ENCODE measurements at places on chromosomes 3 and 15.

- DNase-seq = peak; percentile 43
Measured at GRCh38 chr15:52331490-52332240, 36.1 kb upstream of the MYO5C start.

- DNase-seq = peak; percentile 68
Measured at GRCh38 chr3:187744169-187745151, 808 bp downstream of the BCL6 start.

DNA sequence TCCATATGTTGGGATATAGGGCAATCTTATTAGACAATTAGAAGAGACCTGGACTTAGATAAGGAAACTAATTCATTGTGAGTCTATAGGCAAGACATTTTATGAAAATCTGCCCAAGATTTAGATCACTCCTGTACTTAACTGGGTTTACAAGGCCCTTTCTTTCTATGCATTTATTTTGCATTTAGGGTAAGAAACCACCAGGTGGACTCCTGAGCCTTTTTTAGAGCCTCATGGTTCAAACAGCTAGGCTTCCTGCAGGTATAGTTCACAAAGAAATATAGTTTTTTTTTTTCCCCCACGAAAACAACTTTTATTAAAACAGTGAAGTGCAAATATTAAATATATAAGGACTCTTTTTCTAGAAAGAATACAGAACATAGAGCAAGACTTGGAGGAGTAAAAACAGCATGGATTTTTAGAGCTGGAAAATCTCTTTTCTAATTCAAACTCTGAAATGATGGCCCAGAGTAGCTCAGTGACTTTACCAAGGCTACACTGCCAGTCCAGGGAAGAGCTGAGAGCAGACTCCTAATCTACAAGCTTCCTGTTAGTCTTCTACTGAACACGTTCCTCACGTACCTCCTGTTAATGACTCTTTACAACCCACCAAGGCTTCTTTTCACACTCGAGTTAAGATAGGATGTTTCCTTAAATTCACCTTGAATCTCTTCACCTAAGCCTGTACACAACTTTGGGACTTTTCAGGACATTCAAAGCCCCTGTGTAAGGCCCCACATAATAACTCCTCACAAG lies 400.9 kb upstream of the ATP11B start:
- DNase-seq = no peak

GRCh38 chr3:112470788-112471187 lies 28.5 kb downstream of the BTLA start:
- no peak for DNase-seq

- no peak for DNase-seq
Measured at GRCh38 chr3:53513556-53514190, 19.3 kb downstream of the CACNA1D start.

DNA sequence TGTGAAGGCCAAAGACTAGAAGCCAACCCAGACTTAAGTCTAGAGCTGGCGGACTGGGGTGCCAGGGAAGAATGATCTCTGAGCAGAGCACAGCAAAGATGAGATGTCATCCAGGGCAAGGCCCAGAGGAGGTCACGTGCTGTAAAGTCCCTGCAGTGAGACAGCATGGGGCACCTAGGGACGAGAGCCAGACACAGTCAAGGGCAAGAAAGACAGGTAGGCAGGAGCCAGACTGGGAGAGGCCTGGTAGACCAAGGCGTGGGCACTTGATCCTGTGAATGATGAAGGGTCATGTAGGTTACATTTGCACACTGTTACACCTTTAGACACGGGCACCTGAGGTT lies 379.7 kb upstream of the PROK2 start:
- DNase-seq = no peak

DNA sequence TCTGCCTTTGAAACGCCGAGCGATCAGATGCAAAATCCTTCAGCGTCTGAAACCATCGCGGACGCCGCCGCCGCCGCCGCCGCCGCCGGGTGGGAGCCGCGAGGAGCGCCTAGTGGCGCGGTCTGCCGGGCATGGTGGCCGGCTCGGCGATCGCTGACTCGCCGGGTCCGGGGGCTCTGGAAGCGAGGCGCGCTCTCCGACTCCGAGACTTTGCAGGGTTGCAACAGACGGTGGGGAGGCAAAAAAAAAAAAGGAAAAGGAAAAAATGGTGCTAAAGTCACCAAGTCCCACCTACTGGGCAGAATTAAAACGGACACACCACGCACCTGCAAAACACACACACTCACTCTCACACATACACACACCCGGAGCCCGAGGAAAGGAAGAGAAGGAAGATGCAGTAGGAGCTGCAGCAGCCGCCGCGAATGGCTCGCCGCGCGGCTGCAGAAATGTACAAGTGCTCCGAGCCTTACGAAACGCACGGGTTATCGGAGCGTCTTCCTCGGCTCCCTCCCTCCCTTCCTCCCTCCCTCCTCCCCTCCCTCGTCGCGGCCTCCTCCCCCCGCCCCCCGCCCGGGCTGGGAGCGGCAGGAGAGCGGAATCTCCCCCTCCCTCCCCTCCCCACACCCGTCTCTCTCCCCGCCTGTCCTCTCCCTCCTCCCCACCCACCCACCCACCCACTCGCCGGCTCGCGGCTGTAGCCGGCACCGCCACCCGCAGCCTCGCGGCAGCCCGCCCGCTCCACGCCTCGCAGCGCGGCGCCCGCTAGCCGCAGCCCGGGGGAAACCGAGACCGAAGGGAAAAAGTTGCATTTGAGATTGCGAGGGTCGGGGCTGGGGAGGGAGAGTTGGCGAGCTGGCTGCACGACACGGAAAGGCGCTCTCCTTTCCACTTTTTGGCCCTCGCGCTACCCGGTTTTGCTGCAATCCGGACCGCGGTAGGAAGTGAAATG lies at the start of gene NTRK3:
TSS of gene NTRK3 (minus strand) at position 461 of the 952 bp plus-strand sequence. CDS start 586 bp downstream, outside the sequence.
- no peak for DNase-seq

DNA sequence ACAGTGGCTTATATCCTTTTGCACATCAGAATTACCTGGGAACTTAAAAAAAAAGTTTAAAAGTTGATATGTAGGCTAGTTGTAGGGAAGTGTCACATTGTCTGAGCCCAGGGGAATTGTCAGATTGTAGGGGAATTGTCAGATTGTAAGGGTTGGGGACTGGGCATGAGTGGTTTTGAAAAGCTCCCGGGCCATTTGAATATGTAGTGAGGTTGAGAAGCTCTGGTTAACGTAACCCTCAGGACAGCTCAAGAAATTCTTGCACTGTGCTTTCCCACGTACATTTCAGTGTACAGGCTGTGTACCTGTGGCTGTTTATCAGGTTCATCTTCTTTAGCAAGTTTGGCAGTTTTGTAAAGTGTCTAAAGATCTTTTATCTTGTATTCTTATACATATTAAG lies 107.0 kb downstream of the FNDC3B start:
- DNase-seq = no peak

DNA sequence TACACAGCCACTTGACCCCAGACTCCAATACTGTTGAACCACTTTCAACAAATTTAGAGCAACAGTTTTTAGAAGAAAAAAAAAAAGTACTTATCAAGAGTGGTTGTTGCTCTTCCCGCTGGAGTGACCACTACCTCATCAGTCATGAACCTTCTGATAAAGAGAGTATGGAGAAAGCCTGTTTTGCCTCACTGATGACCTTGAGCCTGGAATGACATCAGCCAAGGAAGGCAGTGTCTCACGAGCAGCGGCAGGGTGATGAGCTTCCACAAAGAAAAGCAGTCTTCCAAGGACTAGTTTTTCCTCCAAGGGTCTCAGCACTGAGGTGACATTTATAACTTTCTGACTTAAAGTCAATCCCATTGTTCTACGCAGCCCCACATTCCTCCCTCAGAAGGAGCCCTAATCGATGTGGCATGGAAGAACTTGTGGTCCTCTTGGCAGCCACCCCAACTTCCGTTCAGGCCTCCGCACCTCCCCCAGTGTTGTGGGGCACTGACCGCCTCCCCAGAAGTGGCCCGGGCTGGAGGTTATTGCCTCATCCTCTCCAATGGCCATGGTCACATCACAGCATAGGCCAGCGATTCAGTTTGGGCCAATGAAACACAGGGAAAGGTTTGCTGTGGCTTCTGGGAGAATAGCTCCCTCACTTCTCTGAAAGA lies 1.8 kb upstream of the CYP11A1 start:
- DNase-seq = no peak

GRCh38 chr15:75153087-75153486 lies 48.6 kb upstream of the C15orf39 start:
- DNase-seq = no peak

GRCh38 chr3:127794402-127794801 lies 27.9 kb downstream of the MGLL start:
- no peak for DNase-seq

- DNase-seq = no peak
Measured at GRCh38 chr3:62090066-62090465, 283.3 kb downstream of the FEZF2 start.

DNA sequence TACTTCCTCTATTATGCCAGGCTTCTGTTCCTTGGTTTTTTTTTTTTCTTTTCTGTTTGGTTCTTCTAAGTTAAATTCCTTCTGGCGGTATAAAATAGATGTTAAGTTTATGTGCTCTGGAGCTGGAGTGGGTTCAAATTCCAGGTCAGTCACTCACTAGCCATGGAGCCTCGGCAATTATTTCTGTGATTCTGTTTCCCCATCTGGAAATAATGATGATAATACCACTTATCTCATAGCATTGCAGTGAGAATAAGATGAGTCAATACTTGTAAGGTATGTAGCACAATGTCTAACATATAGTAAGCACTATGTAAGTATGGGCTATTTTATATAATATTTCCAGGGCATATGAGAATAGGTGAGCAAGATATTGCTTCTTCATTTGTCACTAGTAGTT lies 33.2 kb upstream of the ZDHHC23 start:
- DNase-seq = no peak

- DNase-seq = no peak
Measured at GRCh38 chr3:152893647-152894046, 58.7 kb downstream of the P2RY1 start.

DNA sequence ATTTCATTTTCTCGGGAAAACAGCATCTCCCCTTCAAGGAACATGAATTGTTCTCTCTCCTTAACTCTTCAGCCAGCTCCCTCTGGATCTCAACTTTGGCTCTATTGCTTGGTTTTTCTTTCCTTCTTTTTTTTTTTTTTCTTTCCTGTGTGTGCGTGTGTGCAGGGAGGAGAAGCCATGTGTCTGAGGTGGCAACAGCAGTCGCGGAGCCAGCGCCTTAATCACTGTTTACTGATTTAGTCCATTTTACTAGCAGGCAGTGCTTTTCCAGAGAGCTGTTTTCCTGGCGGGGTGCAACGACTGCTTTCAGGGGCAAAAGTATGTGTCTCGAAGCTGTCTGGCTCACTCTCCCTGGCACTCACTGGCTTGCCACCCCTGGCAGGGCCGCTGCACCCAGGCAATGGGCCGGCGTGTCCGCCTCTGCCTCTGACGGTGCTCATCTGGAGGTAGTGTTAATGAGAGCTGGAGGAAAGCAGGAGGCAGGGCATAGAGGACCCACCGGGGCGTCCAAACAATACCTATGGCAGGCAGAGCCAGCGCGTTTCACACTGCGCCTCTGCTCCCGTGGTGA lies 835.4 kb upstream of the NR2F2 start:
- no peak for DNase-seq

DNA sequence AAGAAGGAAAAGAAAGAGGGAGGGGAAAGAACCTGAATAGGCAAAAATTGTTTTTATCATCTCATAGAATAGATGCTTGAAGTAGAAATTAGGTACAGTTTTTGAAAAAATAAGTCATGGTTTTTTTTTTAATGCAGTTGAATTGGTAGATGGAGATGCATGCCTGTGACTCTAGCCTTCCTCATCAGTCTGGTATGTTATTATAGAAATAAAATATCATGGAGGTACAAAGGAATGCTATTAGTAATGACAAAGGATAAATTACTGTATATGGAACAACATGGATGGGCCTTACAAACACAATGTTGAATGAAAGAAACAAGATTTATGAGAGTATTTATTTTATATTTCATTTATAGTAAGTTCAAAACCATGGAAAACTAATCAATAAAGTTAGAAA lies 162.4 kb upstream of the GALNT15 start:
- no peak for DNase-seq

DNA sequence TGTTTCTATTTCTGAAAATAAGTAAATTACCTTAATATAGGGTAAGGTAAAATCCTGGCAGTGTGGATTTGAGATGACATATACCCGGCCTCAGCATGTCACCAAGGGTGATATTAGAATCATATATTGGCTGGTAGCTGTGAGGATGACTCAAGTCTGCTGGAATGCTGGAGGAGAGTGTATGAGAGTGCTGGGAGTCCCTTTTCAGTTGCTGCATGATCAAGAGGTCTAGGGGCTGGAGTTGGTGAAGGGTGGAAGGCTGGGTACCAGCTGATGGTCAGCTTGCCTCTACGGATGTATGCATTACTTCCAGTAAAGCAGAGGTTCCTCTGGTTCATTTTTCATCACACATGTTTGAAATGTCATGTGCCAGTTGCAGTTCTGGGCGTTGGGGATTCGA lies 40.6 kb downstream of the SLC25A26 start:
- no peak for DNase-seq

DNA sequence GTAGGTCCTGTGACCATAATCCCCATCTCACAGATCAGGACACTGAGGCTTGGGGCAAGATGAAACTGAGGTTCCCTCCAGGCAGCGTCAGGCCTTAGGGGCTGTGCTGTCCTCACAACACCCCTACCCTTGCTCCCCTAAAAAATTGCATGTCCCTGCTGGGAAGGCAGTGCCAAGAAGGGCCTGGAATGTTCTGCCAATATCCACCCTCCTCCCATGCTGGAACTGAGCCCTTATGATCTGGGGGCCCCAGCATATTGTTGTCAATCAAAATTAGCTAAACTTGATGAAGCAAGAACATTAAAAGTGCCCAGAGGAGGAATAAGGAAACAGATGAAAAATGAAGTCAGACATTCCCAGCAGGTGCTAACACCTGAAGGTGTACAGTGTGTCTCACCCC lies 13.4 kb upstream of the RTP3 start:
- no peak for DNase-seq

DNA sequence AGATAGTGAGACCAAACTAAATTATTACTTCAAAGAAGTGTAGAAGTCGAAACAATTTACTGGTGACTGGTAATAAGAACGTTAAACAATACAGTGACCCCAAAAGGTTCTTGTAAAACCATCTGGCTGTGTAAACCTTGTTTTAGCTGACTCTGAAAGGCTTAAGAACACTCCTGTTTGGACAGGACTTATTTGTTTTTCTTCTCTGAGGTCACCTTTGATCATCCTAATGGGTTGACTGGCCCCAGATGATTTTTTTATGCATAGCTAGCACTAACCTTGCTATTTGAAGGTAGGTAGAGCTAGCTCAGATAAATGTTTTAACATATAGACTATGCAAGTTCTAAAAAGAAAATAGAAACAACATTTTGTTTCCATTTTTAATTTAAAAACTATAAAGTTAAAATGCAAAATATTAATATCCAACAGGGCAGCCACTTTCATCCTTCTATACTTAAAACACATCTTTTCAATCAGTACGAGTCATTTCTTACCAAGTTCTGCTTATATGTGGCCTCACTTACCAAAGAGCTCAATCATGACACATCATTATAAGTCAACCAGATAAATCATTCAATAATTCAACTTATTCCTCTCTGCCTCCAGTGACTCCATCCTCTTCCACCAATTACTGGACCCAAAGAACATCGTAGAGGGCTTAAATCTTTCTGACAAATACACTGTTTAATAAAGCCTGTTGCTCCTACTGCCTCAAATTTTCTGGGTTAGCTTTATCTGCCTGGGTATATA lies 158.8 kb downstream of the SSR3 start:
- no peak for DNase-seq

GRCh38 chr15:74428970-74429780 lies 4.6 kb downstream of the SEMA7A start:
- DNase-seq = no peak
